ENCODE measurements at places on chromosomes 3 and 15. TPM values are rescaled to one million over a fixed set of nuclear protein-coding genes. Genes with fewer than 3 reads are reported as not detected.

GRCh38 chr3:190130696-190131095 is 10.0 kb upstream of the P3H2 start:
- no peaks in the 10 kb centered on the region for H3K27me3 ChIP-seq
- no peak overlapping the region for H3K27ac ChIP-seq
- H3K4me3 ChIP-seq: no peak overlapping the region
- DNase-seq: no peak

DNA sequence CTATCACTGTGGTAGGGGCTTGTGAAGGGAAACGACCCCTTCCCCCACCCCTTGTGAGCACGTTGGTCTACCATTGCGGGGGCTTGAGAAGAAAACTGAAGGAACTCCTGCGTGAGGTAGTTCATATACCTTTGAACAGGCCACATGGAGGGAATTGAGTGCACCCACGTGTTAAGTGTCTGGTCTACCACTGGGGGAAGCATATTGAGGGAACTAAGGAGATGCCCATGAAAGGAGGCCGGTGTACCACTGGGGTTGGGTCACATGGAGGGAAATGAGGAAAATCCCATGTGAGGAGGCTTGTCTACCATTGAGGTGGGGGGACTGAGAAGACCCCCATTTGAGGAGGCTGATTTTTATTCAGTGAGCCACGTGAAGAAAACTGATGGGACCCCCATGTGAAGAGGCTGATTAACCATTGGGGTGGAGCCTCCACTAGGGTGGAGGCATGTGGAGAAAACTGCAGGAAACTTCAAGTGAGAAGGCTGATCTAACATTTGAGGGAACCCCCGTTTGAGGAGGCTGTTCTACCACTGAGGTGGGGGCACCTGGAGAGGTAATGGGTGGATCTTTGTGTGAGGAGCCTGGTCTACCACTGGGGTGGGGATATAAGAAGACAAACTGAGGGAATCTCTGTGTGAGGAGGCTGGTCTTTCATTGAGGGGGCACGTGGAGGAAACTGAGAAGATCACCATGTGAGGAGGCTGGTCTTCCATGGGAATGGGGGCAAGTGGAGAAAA is 163.2 kb downstream of the FBLN2 start:
- H3K36me3 ChIP-seq: no peaks in the 10 kb centered on the region
- H3K27me3 ChIP-seq: no peaks in the 10 kb centered on the region
- H3K27ac ChIP-seq: no peak overlapping the region
- no peak overlapping the region for H3K4me3 ChIP-seq
- H3K4me1 ChIP-seq: no peaks in the 10 kb centered on the region

DNA sequence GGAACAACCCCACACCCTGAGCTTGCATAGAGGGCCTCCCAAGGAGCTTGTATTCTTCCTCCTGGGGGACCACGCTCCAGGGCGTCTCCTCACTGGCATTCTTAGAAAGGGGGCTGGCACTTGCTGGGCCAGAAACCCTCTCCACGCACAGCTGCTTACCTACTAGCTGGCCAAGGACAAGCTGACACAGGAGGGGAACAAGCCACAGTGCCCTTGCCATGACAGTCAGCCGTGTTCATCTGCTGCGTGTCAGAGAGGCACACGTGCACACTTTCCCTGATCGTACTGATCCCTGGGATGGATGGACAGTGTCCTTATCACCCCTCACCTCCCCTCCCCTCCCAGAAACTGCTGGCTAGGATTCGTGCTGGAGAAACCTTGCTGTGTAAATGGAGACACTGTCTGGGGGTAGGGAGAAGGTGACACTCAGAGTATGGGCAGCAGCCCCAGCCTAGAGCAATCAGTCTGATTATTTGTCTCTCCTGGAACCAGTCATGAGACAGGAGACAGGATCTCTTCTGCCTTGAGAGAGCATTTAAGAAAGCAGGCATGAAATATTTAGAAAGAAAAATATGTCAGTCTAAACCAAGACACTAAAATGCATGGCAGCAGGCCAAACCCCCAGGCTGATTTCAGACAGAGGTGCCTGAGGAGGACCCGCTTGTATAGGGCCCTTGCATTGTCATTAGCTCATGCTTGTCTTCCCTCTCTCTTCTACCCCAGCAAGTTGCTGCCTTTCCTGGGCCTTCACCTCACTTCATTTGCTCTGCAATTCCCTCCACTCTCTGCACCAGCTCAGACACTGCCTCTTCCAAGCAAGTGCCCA is 311.8 kb upstream of the TRIM42 start:
- no peaks in the 10 kb centered on the region for H3K4me1 ChIP-seq
- DNase-seq: no peak

DNA sequence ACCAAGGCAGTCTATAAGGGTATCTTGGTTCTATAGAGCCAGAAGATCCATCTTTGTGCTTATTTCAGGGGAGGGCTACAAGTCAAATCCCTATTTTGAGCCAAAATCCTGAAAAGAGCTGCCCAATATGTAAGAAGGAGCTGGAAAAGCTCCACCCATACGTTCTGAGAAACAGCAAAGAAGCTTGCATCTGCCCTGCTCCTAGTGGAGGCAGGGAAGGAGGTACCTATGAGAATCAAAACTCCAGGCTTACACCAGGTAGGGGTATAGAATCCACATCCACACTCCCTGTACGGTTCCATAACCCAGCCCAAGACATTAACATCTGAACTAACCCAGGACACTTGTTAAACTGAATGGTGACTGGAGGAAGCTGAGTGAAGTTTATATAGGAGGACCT is 30.0 kb downstream of the PHC3 start:
- H3K4me1 ChIP-seq: peaks cover 20% of the 10 kb centered on the region
- no peak for DNase-seq
- no peaks in the 10 kb centered on the region for H3K27me3 ChIP-seq
- no peak overlapping the region for H3K27ac ChIP-seq
- H3K36me3 ChIP-seq: no peaks in the 10 kb centered on the region

The TLR9 gene
- not detected for total RNA-seq

The VWA5B2 gene
- not detected for total RNA-seq

- H3K27me3 ChIP-seq: no peaks in the 10 kb centered on the region
- DNase-seq: no peak
- H3K27ac ChIP-seq: peak overlapping the region; percentile 73
Measured at GRCh38 chr15:84924077-84924731, 39.7 kb downstream of the SLC28A1 start.

DNA sequence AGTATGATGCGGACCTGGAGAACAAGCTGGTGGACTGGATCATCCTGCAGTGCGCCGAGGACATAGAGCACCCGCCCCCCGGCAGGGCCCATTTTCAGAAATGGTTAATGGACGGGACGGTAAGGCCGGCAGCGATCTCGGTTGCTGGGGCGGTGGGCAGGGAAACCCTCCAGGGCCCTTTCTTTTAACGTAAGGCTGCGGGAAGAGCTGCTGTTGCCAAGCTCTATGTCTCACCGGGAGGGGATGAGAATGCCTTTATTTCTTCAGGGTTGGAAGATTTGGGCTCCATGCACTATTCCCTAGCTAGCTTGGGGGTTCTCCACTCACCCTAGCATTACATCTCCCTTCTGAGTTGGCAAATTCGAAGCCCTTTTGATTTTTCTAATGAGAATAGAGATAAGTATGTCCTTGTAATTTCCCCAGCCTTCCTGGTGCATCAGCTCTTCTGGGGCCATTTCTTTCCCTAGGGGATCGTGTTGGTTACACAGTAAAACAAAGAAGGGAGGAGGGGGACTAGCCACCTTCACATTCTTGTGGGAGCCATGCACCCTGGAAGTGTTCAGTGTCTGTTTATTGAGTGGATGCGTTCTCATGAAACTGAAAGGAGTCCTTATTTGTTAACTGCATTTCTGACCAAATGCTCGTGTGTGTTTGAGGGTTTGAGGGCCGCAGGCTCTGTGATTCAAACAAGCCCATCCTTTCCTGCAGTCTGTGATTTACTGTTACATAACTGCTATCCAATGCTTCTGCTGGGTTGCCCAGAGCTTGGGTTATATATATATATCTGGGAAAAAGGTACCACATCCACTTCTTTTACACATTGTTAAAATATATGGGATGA is 982 bp downstream of the TAGLN3 start:
- no peaks in the 10 kb centered on the region for H3K36me3 ChIP-seq
- H3K4me3 ChIP-seq: peak overlapping the region; percentile 70
- DNase-seq: no peak

The SUSD5 gene
- 273 TPM for total RNA-seq

DNA sequence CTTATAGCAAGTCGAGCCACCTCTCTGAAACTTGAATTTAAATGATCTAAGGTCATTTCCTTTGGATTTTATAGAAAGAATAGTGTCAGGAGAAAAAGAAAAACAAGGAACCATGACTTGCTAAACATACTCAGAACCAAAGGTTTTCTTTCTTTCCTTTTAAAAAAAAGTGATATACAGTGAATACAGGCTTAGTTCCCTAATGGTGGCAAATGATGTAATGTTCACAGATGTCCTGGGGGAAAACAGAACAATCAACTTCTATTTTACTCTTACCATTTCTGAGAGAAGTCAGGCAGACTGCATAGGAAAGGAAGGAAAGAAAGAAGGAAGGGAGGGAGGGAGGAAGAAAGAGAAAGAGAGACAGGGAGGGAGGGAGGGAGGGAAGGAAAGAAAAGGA is 56.5 kb downstream of the ST6GAL1 start:
- no peaks in the 10 kb centered on the region for H3K36me3 ChIP-seq
- no peak for DNase-seq
- H3K27me3 ChIP-seq: no peaks in the 10 kb centered on the region
- peak overlapping the region; percentile 45 for H3K27ac ChIP-seq
- H3K4me3 ChIP-seq: no peak overlapping the region

DNA sequence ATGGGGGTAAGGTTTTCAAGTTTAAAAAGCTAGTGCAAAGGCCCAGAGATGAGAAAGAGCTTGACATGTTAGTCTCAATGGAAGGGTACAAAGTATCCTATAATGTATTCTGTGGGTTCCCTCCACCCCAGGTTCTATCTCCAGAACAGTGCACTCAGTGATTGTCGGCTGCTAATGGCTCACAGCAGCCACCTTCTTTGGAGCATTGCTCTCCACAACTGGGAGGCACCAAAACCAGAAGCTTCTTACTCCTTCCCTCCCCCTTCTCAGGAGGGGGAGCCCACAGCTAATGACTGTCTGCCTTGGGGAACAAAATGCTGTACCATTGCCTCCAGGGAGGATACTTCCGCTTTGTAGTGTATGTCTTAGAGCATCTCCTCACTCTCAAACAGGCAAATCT is 439.4 kb upstream of the RBMS3 start:
- no peak overlapping the region for H3K4me3 ChIP-seq
- no peak for DNase-seq
- H3K4me1 ChIP-seq: no peaks in the 10 kb centered on the region
- no peaks in the 10 kb centered on the region for H3K36me3 ChIP-seq

DNA sequence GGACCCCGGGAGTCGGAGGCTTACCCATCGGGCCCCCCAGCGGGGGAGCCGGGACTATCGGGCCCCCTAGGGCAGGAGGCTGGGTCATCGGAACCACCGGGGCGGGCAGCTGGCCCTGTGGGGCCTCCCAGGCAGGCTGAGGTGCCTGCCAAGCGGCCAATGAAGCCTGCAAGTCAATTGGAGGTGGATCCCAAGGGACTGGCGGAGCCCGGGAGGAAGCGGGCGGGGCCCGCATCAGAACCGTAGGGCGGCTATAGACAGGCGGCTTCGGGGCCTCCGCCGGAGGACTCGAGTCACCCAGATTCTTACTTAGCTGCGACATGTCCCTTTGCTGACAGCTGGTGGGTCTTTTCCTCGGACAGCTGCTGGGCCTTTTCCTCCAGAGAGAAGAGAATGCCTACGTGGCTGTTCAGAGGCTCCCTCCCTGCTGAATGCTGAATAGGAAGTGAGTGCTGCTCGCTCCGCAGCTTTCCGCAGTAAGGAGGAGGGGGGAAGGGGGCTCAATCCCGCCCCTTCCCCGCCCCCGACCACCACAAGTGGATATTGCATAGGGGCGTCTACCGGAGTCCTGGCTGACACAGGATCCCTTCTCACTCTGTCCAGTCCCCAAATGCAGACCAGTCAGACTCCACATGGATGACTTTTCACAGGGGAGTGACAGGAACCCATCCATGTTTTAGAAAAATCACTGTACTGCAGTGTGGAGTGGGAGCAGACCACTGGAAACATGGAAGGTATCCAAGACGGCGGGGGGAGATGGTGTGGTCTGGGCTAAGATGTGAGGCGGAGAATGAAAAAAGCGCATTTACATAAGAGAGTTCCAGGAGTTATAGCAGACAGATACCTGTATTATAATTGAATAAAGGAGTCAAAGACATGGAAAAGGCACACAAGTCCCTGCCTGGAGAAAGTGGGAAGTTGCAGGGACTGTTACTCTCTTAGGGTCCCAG is at the start of gene MAGEL2:
Gene MAGEL2, minus strand, starts transcription at position 447 of the 950 bp plus-strand sequence. Its CDS starts 125 bp downstream, at position 322.
- peak within 1 kb of the TSS; percentile 48 for H3K4me3 ChIP-seq
- DNase-seq: no peak
- no peaks in the 10 kb centered on the region for H3K4me1 ChIP-seq
- H3K36me3 ChIP-seq: no peaks in the 10 kb centered on the region

Measured in thoracic aorta (tissue), 2 donors.